NCI-H2081 treated with DMSO at 0.1 percent for 48 hours (cell line): ENCODE measurements at places on chromosomes 4 and X.

GRCh38 chr4:9994246-9994847 is 26.9 kb downstream of the SLC2A9 start:
- no peak for DNase-seq

- DNase-seq = no peak
Observed at GRCh38 chr4:155761916-155762315, 3.1 kb downstream of the GUCY1B1 start.

- DNase-seq = no peak
Observed at GRCh38 chr4:119656342-119656741, 27.7 kb upstream of the PDE5A start.

- DNase-seq = no peak
Observed at GRCh38 chr4:13285336-13285735, 198.8 kb downstream of the RAB28 start.
